ENCODE measurements at places on chromosomes 16 and 17. TPM values are rescaled to one million over a fixed set of nuclear protein-coding genes. Genes with fewer than 3 reads are reported as not detected.

DNA sequence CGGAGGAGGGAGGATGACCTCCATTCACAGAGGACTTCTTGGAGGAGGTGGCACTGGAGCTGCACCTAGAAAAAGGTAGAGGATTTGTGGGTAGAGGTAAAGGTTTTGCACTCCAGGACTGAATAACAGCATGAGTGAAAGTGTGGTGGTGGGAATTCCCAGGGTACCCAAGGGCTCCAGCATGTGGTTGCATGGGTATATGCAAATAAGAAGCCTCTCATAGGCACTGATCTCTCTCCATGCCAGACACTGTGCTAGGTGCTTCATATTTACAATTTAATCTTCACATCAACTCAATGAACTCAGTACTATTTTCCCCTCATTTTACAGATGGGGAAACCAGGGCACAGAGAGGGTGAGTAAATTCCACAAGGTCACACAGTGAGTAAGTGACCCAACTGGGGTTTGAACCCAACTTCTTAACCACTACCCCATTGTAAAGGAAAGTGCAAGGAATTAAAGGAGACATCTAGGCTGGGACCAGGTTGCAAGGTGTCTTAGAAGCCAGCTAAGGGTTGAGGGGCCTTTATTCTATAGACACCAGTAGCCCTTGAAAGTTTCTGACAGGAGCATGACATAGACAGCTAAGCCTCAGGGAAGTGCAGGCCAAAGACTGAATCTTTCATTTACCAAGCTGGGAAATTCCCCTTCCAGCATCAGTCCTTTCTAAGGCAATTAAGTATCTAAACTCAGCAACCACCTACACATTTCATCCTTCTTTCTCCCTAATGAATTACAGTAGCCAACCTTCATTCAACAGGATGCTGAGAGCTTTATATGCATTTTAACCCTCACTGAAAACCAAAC, 21.3 kb downstream of the SCNN1B start:
- DNase-seq: no peak

Gene HOXB8
- total RNA-seq: 1.0 TPM

DNA sequence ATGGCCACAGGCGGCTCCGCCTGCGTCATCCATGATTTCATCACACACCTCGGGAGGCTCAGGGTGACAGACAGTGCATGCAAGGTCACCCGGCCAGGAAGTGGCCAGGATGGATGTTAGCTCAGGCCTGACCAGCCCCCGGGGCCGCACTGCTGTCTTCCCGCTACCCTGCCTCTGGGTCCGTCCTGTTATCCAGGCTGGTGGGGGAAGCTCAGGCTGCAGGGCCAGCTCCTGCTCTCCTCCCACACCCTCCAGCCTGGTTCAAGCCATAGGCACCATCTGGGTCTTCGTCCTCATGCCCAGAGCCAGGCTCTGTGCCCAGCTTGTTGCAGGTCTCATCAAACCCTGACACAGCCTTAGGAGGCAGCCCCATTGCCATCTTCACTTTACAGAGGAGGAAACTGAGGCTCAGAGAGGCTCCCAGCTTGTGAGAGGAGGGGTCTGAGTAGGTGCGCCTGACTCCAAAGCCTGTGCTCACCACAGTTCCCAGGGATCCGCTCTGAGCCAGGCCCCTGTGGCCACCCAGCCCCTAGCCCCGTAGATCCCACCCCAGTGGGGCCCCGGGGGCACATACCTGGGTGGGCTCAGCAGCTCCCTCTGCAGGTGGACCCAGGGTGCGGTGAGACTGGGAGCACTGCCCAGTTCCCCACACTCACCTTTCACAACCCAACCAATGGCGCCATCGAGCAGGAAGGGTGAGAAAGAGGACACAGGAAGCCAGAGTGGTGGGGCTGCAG, 412 bp upstream of the ADGRG3 start:
- peak; percentile 78 for DNase-seq

Gene FOXL1
- 0.81 TPM for total RNA-seq

Gene C16orf95
- total RNA-seq: 3.0 TPM
